ENCODE measurements at places on chromosomes 1 and 21. TPM values are rescaled to one million over a fixed set of nuclear protein-coding genes. Genes with fewer than 3 reads are reported as not detected.

DNA sequence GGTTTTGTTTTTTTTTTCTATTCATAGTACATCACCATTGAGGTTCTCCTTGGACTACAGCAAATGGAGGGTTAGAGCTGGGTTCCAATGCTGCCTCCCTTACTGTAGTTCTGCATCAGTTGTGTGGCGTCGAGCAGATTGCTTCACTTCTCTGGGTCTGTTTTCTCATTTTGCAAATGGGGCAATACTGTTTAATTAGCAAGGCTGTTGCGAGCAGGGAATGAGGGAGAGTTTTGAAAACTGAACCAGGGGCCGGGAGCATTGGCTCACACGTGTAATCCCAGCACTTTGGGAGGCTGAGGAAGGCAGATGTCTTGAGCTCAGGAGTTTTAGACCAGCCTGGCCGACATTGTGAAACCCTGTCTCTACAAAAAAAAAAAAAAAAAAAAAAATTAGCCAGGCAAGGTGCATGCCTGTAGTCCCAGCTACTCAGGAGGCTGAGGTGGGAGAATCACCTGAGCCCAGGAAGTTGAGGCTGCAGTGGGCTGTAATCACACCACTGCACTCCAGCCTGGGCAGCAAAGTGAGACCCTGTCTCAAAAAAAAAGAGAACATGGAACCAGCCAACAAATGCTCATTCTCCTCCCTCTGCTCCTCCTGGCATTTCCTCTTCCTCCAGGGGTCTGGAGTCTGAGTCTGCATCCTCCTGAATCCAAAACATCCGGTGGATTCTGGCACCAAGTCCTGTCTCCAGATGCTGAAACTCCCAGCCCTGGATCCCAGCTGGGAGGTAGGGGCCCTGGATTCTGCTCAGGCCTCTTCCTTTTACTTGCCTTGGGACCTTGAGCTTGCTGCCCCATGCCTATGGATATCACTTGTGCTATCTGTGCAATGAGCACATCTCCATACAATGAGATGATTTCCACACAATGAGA lies 3.7 kb upstream of the PLOD1 start:
- no peak overlapping the region for H3K27ac ChIP-seq
- H3K36me3 ChIP-seq: no peaks in the 10 kb centered on the region
- peaks cover 24% of the 10 kb centered on the region for H3K4me1 ChIP-seq
- H3K4me3 ChIP-seq: no peak overlapping the region

- H3K36me3 ChIP-seq: no peaks in the 10 kb centered on the region
- H3K4me3 ChIP-seq: no peak overlapping the region
- H3K4me1 ChIP-seq: no peaks in the 10 kb centered on the region
- H3K27ac ChIP-seq: no peak overlapping the region
- DNase-seq: no peak
Measured at GRCh38 chr1:231125972-231126580, 35.8 kb upstream of the TRIM67 start.

- no peak overlapping the region for H3K27ac ChIP-seq
- H3K4me1 ChIP-seq: no peaks in the 10 kb centered on the region
- no peaks in the 10 kb centered on the region for H3K36me3 ChIP-seq
Measured at GRCh38 chr1:177124577-177125278, 39.8 kb downstream of the ASTN1 start.

DNA sequence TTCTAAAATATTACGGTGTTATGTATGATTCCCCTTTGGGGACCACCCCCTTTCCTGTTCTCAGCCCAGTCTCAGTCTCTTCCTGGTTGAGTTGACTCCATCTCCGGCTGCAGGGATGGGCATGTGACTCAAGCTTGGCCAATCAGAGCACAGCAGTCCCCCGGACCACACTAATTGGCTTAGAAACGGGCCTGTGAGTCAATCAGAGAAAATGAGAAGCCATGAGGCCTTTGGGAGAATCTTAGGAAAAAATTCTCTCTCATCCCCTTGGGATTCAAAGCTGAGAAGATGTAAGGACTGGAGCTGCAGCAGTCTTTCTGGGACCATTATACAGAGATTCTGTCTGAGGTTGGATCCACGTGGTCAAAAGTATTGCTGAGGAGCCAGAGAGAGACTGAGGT lies 10.7 kb upstream of the FHAD1 start:
- H3K4me1 ChIP-seq: no peaks in the 10 kb centered on the region
- H3K4me3 ChIP-seq: no peak overlapping the region
- no peak for DNase-seq

DNA sequence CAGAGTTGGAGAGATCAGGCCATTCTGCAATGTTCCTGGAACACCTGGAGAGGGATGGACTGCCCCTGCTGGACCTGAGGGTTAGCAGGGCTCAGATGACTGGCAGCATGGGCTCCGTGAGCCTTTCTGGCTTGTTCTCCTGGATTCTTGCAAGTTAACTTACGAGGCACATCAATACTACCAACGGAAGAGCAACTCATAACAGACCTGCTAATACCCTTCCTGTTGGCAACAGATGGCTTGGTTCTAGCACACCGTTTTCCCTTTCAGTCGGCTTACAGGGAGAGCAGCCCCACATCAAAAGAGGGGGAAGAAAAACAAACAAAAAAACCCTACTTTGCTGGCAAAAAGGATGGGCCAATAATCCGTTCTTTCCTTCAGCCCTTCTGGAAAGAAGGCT lies 47.9 kb downstream of the SLC66A1 start:
- no peak overlapping the region for H3K27ac ChIP-seq
- DNase-seq: no peak
- H3K36me3 ChIP-seq: peaks cover 21% of the 10 kb centered on the region
- no peak overlapping the region for H3K4me3 ChIP-seq
- no peaks in the 10 kb centered on the region for H3K27me3 ChIP-seq
- H3K4me1 ChIP-seq: no peaks in the 10 kb centered on the region

GRCh38 chr1:99503276-99503747 lies 142.6 kb upstream of the PALMD start:
- no peaks in the 10 kb centered on the region for H3K36me3 ChIP-seq
- DNase-seq: peak; percentile 67
- H3K27ac ChIP-seq: no peak overlapping the region
- H3K4me1 ChIP-seq: no peaks in the 10 kb centered on the region
- no peak overlapping the region for H3K4me3 ChIP-seq
- H3K27me3 ChIP-seq: no peaks in the 10 kb centered on the region

GRCh38 chr1:9093581-9093980 lies 24.1 kb upstream of the SLC2A5 start:
- H3K36me3 ChIP-seq: no peaks in the 10 kb centered on the region
- no peak for DNase-seq
- H3K27ac ChIP-seq: no peak overlapping the region
- peaks cover 37% of the 10 kb centered on the region for H3K27me3 ChIP-seq

- H3K27ac ChIP-seq: no peak overlapping the region
- H3K36me3 ChIP-seq: no peaks in the 10 kb centered on the region
- no peaks in the 10 kb centered on the region for H3K4me1 ChIP-seq
- no peaks in the 10 kb centered on the region for H3K27me3 ChIP-seq
- peak; percentile 7 for DNase-seq
- no peak overlapping the region for H3K4me3 ChIP-seq
Measured at GRCh38 chr1:32454726-32455125, 10.1 kb upstream of the ZBTB8B start.

DNA sequence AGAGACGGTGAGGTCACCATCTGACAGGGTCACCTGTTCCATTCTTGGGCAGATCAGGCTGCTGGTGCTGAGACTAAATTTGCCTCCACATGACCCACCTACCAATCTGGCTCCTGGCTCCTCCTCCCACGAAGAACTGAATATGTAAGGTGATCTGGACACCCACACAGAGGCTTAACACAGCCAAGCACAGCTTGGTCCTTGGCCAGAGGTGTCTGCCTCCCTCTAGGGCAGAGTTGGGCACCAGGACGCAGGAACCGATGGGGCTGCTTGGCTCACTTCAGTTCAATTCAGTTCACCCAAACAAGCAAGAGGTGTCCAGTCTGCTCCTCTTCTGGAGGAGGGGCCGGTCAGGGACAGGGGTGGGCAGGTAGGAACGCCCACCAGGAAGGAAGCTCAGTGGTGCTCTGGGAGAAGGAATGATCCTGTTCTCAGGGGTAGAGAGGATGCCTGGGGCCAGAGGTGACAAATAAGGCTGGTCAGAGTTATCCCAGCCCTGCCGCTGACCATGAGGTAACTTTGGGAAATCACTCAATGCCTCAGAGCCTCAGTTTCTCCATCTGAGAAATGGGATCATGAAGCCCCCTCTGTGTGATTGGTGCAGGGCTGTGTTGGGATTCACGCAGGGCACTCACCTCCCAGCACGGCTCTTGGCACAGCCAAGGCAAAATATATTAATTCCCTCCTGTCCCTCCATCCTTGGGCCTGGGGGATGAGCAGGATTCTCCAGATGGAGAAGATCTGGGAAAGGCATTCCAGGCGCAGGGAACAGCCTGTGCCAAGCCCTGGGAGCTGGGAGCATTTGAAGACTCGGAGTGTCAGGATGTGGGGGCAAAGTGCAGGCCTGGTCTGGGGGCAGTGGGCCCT lies 284.5 kb downstream of the PTPRU start:
- no peaks in the 10 kb centered on the region for H3K27me3 ChIP-seq
- no peak overlapping the region for H3K4me3 ChIP-seq
- H3K27ac ChIP-seq: no peak overlapping the region
- no peaks in the 10 kb centered on the region for H3K36me3 ChIP-seq

GRCh38 chr1:192489748-192490147 lies 85.8 kb upstream of the RGS1 start:
- peak overlapping the region; percentile 81 for H3K27ac ChIP-seq
- no peaks in the 10 kb centered on the region for H3K36me3 ChIP-seq
- H3K4me1 ChIP-seq: peaks cover 29% of the 10 kb centered on the region
- no peak overlapping the region for H3K4me3 ChIP-seq

Gene FAM76A
- total RNA-seq: 6.2 TPM

Gene C1orf116
- total RNA-seq: 0.86 TPM

Gene MYBPH
- total RNA-seq: not detected

Gene SHC1
- total RNA-seq: 391 TPM

Gene EPHA8
- 0.23 TPM for total RNA-seq

Gene BRDT
- total RNA-seq: not detected

Gene LCE6A
- not detected for total RNA-seq

Gene DMBX1
- 0.07 TPM for total RNA-seq

Gene LCK
- not detected for total RNA-seq

All from astrocyte (in vitro differentiated cells and primary cell).